ENCODE measurements at places on chromosomes 2 and 18.

DNA sequence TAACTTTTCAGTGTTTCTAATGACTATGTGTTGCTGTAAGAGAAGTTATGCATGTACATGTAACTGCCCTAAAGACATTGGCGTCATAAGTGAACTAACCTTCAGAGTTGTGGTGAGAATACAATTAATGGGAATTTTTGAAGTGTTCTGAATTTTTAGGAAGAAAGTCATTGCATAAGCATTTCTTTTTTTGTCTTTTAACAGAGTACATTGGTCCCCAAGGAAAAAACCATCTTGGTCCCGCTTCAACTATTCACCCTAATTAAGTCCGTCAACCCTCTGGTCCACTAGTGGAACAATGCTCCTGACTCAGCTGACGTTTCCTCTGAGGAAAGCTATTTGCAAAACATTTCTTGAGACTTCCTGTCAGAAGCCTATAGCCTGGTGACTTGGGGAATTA is 41.1 kb upstream of the VIT start:
- DNase-seq = no peak

GRCh38 chr2:169329688-169330554 is 32.4 kb downstream of the LRP2 start:
- no peak for DNase-seq

DNA sequence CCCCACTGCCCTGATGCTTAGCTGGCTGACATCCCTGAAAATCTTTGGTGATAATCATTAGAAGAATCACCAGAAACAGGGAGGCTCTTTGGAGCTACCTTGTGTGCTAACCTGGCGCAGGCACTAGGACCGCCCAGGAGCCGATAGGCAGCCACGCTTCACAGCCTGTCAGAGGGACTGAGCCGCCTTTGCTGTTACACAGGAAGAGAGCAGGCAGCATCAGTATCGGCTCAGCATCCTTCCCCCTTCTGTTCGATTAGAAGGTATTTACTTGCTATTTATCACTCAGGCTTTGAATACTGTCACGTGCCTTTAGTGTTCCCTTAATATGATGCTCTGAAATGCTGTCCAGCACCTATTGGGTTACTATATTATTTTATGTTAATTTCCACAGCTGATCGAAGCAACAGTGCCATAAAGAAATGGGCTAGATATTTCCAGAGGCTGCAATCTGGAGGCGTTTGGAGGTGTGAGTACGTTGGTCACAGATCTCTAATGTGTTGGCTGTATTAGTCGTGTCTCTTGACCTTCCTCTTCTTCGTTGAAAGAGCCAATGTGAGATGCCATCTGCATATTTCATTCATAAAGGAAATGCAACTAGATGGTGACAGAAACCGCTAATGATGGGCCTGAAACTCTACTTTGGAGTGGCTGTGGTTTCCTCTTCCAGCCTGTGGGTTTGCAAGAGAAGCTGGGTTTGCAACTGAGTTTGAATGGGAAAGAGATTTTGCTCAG is 110.4 kb upstream of the RAB27B start:
- DNase-seq = no peak

DNA sequence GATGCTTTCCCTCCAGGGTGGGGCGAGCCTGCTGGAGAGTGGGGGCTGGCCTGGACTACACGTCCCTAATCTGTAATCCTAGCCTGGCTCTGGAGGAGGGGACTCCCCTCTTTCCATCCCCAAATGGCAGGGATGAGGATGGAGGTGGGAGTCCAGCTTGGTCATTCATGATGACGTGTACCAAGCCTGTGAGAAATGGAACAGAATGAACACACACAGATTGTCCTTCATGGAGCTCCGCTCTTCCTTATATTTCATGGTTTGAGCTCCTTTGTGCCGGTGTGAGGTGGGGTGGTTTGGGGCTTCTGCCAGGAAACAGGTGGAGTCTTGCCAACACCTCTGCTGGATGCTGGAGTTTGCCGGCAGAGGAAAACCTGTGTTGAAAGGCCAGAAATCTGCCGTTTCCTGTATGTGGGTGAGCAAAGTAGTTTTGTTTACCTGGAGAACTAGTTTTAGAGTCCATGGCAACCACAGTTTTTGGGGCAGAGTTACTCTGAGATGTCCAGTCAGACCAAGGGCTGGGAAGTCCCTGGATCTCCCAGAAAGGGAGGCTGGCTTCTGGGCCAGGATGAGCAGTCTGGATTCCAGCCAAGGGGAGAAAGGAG is 417.6 kb upstream of the MEX3C start:
- DNase-seq = no peak

DNA sequence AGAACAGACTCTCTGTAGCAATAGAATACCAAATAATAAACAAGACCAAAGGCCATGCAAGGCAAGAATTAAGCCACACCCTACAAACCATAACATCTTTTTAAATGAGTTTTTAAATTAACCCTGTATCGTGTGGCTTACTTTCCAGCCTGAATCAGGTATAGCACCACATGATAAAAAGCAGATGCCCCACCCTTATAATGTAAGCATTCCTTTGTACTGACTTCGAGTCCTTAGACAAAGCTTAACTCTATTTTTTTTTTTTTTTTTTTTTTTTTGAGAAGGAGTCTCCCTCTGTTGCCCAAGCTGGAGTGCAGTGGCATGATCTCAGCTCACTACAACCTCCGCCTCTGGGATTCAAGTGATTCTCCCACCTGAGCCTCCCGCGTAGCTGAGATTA is 1.7 kb upstream of the C2orf42 start:
- no peak for DNase-seq

DNA sequence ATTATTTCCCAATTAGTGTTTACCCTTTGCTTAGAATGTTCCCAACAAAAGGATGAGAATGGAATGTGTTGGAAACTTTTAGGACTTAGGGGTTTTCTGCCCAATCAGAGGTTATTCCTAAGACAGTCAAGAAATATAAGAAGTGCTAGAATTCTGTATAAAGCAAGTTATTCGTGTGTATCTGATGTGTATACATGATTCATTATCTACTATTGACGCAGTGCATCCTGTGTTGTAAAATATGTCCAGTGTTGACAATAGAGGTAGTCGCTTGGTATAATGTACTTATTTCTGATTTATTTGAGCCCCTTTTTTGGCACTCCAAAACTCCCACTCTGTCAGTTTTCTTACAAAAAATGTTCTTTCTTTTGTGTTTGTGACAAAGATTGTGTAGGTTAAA is 881 bp downstream of the PIKFYVE start:
- DNase-seq = no peak

DNA sequence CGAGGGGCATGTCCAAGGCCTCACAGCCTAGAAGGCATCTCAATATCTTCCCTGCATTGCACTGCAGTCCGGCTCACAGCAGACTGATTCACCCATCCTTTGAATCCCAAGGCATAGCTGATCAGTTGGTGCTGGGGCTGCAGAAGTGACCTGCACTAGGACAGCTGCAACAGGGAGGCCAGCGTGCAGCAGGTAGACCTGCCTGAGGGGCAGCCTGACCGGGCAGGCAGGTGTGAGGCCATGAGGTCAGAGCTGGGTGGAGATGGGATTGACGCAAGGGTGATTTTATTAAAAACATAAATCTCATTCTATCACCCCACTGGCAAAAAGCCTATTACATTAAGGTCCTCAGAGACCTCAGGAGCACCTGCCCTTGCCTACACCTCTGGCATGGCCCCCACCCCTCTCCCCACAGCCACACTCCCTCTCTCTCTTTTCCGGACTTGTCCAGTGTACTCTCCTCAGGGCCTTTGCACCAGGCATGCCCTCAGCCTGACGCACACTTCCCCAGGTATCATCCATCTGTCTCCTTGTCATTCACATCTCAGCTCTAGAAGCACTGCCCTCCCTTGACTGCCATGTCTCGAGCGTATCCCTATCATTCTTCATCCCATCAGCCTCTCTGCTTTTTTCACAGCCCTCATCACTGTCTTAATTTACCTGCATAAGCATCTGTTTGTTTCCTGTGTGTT is 63.5 kb upstream of the WIPF1 start:
- no peak for DNase-seq

GRCh38 chr2:28579606-28580005 is 83.7 kb downstream of the PLB1 start:
- DNase-seq = no peak

DNA sequence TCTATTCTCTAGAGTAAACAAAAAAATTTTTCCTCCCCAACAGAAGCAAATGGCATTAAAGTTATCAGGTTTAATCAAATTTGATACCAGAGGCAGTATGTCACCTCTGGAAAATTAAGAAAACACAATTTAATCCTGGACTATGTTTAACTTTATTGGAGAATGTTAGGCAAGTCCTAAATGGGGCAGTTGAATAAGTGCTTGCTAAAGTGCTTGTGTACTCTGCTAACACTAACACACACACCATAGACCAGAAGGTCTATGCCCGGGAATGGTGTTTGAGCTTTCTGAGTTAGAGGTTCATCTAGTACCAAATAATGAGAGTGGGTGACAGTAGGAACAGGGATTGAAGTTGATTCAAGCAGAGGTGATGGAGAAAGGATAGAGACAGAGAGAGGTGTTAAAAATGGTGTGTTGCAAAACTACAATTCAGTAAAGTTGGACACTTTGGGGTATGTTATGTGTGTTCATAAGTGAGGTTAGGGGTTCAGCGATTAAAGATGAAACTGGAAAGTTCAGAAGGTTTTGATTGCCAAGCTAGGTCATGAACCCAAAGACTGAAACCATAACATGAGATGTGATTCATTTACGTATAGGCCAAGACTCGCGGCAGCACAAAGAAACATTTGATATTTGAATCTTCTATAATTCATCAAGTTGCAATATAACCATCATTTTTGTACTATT is 40.5 kb upstream of the PEX13 start:
- no peak for DNase-seq
